ENCODE measurements at places on chromosomes 1 and 21.

DNA sequence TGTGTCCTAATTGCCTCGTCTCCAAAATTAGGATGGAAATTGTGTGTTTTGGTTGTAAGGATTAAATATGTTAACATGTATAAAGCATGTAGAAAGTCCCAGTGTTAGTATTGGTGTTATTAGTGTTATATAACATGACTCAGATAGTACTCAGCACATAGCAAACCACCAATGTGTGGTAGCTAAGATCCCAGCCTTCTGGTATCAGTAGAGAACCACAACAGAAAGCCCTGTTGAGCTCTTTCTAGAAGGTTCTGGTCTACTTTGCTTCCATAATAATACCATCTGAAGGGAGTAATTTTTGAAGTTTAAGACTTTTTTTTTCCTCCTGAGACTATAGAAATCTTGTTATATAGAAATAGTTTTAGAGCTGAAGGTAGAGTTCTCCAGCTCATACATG lies 259.3 kb upstream of the SGIP1 start:
- DNase-seq: no peak

DNA sequence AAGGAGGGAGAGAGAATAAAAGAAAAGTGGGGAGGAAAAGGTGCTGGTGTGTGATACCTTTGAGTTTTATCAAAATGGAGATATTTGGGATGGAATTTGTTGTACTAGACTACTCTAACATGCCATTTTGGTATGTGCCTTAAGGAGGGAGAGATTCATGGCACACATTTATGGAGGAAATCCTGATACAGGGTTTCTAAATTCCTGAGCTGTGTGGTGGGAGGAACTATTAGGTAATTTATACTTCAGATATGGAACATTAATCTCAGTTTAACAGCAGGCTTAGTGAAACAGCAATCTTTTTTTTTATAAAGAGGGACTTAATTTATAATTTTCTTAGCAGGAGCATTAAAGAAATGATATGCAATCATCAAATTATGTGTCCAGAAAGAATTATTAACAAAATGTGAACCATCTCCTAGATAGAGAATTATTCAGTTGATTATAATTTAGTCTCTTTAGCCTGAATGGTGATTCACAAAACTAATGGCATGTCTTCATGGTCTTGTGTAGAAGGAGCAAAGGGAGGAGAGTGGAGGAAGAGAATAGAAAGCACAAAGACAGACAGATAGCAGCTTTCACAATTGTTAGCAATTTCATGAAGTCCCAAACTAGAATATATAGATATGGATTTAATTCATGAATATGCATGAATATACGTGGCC lies 301.6 kb downstream of the HLX start:
- no peak for DNase-seq

DNA sequence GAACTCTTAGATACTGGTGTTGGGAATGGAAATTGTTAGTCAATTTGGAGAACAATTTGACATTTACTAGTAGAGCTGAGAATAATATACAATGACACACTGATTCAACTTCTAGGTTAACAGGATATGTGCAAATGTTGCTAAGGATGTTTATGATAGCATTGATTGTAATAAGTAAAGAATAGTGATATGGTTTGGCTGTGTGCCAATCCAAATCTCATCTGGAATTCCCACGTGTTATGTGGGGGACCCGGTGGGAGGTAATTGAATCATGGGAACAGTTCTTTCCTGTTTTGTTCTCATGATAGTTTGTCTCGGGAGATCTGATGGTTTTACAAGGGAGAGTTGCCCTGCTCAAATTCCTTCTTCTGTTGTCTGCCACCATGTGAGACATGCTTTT lies 302.4 kb upstream of the TMPRSS15 start:
- no peak for DNase-seq

GRCh38 chr1:219236933-219237610 lies 63.4 kb downstream of the LYPLAL1 start:
- DNase-seq: no peak

DNA sequence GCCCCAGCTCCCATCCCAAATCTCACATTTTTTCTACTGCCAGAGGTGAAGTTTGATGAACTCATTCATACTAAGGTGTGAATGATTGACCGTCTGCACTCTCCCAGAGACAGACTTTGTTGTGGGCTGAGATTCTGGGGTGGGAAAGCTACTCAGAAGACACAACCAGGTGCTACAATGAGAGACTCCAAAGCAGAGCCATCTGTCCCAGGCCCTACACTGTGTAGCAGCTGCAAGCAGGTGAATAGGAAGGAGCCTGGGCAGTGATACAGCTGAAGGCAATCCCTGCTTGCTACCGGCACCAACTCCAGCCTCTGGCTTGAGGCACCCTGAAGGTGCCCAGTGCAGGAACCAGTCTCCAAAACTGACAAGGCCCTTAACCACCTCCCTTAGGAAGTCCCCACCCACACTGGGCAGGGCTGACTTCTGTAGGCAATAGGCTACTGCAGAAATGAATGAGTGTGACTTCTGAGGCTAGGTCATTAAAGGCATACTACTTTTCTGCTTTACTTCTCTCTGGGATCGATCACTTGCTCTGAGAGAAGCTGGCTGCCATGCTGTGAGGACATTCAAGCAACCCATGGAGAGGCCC lies 79.7 kb upstream of the RUNX3 start:
- DNase-seq: no peak

DNA sequence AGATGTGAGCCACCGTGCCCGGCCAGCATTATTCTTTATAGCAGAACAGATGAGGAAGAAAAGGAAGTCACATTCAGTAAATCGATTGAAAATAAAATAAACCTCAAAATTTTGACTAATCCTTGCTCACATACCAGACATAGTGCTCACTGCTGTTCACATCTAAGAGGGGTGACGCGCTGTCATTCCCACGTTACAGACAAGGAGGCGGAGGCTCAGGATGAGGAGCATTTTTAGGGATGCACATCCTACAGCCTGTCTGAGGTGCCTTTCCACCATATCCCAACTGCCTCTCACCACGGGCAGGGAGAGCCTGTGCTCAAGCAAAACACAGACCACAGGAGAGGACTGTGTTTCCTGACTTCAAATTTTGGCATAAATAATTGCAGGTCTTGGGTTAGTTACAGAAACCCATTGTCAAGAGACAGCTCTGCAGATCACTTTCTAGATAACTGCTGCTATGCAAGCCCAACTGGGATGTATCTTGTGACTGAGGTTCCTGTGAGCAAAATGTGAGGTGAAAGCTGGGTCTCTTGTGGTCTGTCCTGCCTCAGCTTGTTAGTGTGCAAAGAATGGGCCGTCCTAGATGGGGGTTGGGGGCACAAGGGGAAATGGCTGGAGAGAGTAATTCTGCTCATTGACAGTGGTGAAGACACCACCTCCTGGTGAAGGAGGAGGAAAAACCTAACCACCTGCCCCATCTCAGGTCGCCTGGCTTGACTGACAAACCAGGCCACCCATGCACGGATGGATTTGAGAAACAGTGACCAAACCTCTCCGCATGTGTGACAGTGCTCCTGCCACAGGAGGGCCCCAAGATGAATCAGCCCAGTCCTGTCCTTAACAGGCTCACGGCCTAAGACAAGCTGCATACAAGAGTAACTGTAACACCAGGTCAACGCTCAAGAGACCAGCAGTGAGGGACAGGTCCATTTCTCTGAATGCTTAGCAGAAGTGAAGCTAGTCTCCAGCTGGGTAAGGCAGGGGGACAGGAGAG lies 8.2 kb downstream of the TNN start:
- DNase-seq: no peak

DNA sequence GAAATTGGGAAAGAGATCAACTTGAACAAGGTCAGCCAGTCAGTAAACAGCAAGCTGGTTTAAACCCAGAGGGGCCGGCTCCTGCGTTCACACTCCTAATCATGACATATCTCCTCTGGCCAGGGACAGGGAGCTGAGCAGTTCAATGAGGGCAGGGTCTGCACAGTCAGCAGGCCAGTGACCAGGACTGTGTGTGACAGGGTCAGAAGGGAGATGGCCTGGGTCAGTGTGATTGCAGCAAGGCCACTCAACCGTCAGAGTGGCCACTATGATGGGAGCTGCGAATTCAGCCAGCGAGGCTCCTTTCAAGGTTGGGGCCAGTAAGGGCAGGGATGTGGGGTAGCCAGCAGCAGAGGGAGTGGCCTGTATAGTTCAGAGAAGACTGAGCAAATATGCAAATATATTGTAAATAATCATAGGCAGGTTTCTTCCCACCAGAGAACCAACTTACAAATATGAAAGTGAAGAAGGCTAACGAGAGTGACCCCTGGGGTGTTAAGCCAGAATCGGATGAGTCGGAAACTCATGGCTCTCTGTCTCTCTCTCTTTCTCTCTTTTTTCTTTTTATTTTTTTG lies 20.0 kb downstream of the NOL9 start:
- no peak for DNase-seq

- DNase-seq: no peak
These were observed 78.0 kb downstream of the SYT6 start for GRCh38 chr1:114075546-114076242.

DNA sequence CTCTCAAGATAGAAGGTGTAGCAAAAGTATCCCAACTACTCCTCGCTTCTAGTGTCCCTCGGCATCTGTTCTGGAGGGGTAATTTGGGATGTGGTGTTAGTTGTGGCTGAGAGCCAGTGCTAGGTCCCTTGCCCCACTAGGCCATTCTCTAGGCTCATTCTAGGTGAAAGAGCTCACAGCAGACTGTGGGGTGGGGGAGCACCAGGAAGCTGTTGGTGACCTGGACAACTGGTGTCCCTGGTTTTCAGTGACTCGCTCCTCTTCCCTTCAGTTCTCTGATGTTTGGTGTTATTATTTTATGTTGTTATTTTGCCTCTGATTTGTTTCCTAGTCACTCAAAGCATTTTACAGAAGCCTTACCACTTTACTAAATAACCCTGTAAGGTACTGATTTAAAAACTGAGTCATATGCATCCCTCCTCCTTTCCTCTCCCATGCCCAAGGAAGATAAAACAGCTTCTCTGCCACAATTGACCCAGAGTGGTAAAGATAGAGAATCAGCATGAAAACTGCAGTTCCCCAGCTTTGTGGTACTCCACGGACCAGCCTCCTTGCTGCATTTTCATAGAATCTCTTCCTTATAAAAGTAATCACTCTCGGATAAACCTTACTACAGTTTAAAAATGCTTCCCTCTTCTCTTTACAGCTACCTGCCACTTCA lies 14.1 kb downstream of the DYRK3 start:
- no peak for DNase-seq

DNA sequence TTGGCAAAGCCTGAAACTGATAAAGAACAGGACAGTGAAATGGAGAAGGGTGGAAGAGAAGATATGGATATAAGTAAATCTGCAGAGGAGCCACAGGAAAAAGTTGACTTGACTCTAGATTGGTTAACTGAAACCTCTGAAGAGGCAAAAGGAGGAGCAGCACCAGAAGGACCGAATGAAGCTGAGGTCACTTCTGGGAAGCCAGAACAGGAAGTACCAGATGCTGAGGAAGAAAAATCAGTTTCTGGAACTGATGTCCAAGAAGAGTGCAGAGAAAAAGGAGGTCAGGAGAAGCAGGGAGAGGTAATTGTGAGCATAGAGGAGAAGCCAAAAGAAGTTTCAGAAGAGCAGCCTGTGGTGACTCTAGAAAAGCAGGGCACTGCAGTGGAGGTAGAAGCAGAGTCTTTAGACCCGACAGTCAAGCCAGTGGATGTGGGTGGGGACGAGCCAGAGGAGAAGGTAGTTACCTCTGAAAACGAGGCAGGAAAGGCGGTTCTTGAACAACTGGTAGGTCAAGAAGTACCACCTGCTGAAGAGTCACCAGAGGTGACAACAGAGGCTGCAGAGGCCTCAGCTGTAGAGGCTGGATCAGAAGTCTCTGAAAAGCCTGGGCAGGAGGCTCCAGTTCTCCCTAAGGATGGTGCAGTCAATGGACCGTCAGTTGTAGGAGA lies 16.3 kb downstream of the CCDC17 start:
- DNase-seq: no peak

- DNase-seq: no peak
These were observed 66.5 kb downstream of the TSEN15 start for GRCh38 chr1:184118046-184118445.

GRCh38 chr1:152497273-152497672 lies 13.3 kb upstream of the LCE5A start:
- no peak for DNase-seq

- DNase-seq: no peak
These were observed 1.4 kb downstream of the MACO1 start for GRCh38 chr1:25431955-25432719.

DNA sequence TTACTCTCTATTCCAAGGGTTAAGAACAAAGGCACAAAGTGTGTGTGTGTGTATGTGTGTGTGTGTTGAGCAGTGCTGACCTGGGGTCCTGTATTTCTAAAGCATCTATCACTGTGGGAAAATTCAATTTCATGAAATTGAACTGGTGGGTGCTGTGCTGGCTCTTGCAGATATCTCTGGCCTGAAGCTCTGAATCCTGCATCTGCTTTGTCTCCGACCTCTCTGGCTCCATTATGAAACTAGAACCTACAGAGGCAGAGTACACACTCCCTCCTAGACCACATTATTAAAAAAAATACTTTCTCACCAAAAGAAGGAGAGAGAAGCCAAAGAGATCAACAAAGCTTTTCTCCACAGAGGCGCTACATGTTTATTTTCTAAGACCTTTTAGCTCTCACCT lies 88.4 kb upstream of the PDE4B start:
- no peak for DNase-seq

DNA sequence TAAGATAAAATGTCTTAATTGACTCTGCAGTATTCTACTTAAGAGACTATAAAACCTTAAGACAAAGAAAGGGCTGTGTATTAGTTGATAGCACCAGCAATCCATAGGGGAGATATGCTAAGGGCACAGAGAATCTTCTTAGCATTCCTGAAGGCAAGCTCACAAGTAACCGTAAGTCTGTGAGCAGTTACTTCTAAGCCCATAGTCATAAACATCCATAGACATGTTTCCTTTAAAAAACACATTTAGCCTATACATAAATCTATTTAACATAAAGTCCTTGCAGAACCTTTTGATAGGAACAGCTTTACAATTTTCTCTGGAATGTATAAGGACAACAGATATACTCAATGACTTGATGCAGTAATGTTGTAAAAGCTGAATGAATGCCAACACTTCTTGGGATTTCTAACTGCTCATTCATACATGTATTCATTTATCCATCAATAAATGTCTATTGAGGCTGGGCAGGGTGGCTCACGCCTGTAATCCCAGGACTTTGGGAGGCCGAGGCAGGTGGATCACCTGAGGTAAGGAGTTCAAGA lies 6.3 kb upstream of the ERRFI1 start:
- no peak for DNase-seq

GRCh38 chr1:198620951-198621824 lies 17.7 kb upstream of the PTPRC start:
- DNase-seq: peak; percentile 53

- no peak for DNase-seq
These were observed 191.8 kb upstream of the TMEM51 start for GRCh38 chr1:14961661-14962267.

GRCh38 chr1:193322211-193322610 lies 135.8 kb upstream of the B3GALT2 start:
- DNase-seq: no peak
